ENCODE measurements at places on chromosomes 3 and 15. TPM values are rescaled to one million over a fixed set of nuclear protein-coding genes. Genes with fewer than 3 reads are reported as not detected.

FMN1 gene
- total RNA-seq, result 87.0 TPM

DNA sequence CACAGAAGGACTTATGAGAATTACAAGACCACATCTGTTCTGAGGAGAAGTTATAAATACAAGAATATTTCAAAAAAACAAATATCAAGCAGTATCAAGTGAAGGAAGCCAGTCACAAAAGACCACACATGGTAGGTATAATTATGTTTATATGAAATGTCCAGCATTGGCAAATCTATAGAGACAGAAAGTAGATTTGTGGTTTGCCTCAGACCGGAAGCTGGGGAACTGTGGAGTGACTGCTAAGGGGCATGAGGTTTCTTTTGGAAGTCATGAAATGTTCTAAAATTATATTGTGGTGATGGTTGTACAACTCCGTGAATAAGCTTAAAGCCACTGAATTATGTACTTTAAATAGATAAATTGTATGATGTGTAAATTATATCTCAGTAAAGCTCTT, 136.9 kb downstream of the FRMD5 start:
- DNase-seq, result no peak

COL6A6 gene
- 0.11 TPM for total RNA-seq

GRCh38 chr3:155742349-155742965, 2.4 kb downstream of the PLCH1 start:
- no peak for DNase-seq

ACKR4 gene
- not detected for total RNA-seq

WNT5A gene
- total RNA-seq, result 1.3 TPM

- no peak for DNase-seq
Observed at GRCh38 chr3:40975711-40976121, 223.6 kb upstream of the CTNNB1 start.

C3orf85 gene
- not detected for total RNA-seq

FHIT gene
- 3.9 TPM for total RNA-seq

EXOG gene
- total RNA-seq, result 6.1 TPM

C3orf70 gene
- 8.7 TPM for total RNA-seq

DNA sequence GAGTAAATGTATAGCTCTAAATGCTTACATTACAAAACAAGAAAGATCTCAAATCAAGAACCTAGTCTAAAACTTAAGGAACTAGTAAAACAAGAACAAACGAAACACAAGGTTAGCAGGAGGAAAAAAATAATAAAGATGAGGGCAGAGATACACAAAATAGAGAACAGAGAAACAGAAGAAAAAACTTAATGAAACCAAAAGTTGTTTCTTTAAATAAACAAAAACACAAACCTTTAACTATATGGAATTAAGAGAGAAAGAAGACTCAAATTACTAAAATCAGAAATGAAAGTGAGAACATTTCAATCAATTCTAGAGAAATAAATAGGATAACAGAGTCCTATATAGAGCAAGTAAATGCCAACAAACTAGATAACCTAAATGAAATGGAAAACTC, 59.6 kb downstream of the DLG1 start:
- no peak for DNase-seq

GRCh38 chr3:186746008-186746407, 28.8 kb downstream of the KNG1 start:
- no peak for DNase-seq

DNA sequence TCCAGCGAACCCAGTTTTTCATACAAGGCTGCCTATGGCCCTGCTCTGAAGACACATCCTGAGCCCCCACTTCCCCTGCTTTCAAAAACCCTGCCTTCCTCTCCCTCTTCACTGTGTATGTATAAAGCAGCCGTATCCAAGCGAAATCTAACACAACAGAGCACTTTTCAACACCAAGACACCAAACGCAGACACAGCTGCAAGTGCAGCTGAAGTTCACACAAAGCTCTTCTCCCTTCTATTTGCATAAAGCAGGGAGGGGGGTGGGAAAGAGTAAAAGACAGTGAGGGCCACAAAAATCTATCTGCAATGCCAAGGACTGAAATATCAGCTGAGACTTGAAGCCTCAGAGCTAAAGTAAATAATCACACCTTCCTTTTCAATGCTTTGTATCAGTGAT, 35.1 kb upstream of the CSPG5 start:
- DNase-seq, result no peak

- DNase-seq, result peak; percentile 62
Observed at GRCh38 chr15:81530271-81530691, 156.3 kb upstream of the TMC3 start.

DNA sequence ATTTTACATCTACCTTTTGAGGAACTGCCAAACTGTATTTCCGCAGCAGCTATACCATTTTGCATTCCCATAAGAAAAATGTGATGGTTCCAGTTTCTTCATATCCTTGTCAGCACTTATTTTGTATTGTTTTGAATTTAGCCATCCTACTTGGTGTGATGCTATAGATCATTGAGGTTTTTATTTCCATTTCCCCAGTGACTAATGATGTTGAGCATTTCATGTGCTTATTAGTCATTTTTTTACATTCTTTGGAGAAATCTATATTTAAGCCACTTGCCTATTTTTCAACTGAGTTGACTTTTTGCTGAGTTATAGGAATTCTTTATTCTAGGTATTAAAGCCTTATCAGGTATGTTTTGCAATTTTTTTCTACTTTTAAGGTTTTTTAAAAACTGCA, 347.6 kb upstream of the RARB start:
- DNase-seq, result no peak

MUC20 gene
- total RNA-seq, result not detected

- DNase-seq, result no peak
Observed at GRCh38 chr15:64859226-64859625, 17.5 kb downstream of the PLEKHO2 start.

GRCh38 chr3:172536993-172537419, 13.8 kb upstream of the TNFSF10 start:
- no peak for DNase-seq

All from SK-MEL-5 (cell line).